ENCODE measurements at places on chromosomes 11 and 22.
A peak's percentile ranks its signal among the peaks of the same experiment; 100 is the strongest.

DNA sequence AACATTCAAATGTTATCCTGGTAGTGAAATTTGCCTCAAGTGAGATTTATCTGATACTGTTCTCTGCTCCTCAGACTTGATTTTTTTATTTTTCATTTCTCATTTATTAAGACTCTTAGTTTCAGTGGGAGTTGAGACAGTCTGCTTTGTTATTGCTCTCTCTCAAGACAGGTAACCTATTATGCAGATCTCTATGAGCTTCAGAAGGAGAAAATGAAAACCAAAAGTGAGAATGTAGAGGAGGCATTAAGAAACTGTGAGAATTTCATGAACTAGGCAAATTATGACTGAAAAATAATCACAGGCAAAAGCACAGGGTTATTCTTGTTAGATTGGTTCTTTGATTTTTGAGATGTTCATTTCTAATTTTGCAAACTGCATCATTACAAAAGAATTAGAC lies 290.0 kb upstream of the CHORDC1 start:
- no peak for DNase-seq

DNA sequence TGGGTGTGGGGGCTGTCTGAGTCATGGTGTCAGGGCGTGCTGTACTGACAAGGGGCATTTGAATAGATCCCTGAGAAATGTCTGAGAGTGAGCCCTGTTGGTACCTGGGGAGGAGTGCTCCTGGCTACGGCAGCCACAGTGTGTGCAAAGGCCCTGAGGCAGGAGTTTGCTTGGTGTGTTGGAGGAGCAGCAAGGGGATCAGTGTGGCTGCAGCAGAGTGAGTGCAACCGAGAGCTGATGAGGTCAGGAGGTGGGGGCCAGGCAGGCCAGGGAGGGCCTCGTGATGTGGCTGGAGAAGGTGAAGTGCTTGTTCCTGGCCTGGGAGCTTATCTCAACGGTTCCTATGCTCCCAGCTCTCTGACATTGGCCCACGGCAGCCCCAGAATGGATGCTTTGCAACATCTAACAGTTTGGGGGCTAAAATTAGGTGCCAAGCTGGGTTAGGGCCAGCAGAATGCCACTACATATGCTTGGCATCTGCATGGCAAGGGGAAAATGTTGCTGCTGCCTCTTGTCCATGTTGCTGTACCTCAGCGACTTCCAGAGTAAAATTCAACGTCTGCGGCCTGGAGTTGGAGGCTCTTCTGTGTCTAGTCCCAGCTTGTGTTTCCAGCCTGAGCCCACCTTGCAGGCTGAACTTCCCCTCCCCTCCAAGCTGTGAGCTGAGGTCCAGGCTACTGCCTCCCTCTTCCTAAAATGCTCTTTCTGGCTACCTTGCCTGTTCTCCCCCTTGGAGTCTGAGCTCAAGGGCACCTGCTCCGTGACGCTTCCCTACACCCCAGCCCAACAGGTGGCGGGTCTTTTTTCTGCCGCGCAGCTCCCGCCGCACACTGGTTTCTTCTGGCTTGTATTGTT lies 48.2 kb upstream of the MYEOV start:
- DNase-seq, result no peak

DNA sequence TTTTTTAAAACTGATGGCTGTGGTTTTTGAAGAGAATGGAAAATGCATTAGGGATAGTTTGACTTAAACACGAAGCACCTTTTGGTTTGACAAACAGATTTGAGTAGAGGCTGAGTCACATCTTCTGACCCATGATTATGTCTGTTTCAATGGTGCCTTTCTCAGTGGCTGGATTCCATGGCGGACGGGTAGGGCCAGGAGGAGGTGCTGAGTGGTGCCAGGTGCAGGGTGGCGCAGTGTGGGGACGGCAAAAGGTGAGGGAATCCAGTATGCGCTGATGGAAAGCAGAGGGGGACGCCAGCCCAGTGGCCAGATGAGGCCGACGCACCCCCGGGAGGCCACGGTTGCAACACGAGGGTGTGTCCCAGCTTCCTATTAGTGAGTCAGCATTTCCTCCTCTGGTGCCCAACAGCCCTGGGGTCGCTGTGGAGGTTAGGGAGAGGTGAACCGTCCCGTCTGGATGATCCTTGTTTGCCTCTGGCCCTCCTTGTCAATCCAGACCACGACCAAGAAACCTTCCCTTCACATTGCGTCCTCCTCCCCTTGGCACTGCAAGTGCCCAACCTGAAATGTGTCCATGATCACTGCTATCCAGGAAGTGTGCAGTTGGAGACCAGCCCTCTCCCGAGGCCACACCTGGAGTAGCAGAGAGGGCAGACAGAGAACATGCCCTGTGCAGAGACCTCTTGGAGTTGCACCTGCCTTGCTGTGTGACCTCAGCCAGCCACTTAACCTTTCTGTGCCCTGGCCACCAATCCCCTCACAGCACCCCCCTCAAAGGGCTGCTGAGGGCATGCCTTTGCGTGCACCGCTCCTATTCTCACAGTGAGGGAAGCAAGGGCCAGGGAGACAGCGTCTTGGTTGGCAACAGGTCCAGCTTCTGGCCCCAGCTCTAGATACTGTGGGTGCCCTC lies 32.5 kb upstream of the ATXN10 start:
- DNase-seq, result no peak

DNA sequence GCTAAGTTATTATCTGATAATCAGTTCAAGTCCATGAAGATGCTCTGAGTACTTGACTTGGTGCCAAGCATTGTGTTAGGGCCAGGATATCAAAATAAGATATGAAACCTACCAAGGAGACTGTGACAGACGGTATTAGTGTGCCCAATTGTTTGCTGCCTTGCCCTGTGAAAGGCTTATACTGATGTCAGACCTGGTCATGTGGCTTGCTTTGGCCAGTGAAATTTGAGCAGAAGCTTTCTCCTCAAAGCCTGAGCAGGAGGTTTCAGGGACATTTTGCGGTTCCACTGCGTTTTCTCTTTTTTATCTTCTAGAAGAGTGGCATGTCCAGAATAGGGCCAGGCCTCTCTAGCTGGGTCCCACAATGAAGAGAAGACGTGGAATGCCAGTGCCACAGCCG lies 15.8 kb upstream of the PKNOX2 start:
- no peak for DNase-seq

GRCh38 chr11:29395555-29396072 lies 621.2 kb downstream of the KCNA4 start:
- DNase-seq, result no peak

- DNase-seq, result no peak
These were observed 110.9 kb downstream of the ELP4 start for GRCh38 chr11:31620434-31620833.

- no peak for DNase-seq
These were observed 47.7 kb upstream of the SC5D start for GRCh38 chr11:121244884-121245283.

GRCh38 chr11:93220078-93220477 lies 22.3 kb upstream of the SLC36A4 start:
- DNase-seq, result peak; percentile 36

- no peak for DNase-seq
These were observed 12.4 kb upstream of the TEF start for GRCh38 chr22:41369424-41369745.

- DNase-seq, result no peak
These were observed 1154.3 kb downstream of the FAM181B start for GRCh38 chr11:81579339-81579738.

- DNase-seq, result no peak
These were observed 12.6 kb downstream of the SOX10 start for GRCh38 chr22:37971475-37972434.

DNA sequence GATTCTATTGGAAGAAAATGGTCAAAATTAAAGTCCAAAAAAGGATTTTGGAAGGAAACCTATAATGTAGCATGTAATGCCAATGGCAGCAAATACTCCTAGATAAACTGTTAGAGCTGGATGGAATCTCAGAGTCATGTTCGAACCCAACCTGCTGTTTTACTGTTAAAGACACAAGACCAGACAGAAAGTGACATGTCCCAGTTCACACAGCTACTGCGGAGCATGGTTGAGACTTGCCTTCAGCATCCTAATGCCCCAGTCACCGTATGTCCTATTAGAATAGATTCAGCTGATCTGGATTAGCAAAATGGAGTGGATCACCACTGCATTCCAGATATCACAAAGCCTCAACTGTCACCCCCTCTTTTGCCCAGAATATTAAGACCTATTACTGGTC lies 14.9 kb downstream of the PISD start:
- no peak for DNase-seq

GRCh38 chr11:2178906-2179494 lies 7.4 kb upstream of the TH start:
- DNase-seq, result peak; percentile 38

GRCh38 chr11:102323542-102324251 lies 6.4 kb downstream of the BIRC3 start:
- peak; percentile 75 for DNase-seq

All from trophoblast cell (in vitro differentiated cells and primary cell).